Ureter (tissue), 1 donor: ENCODE measurements at places on chromosomes 5 and 9.

DNA sequence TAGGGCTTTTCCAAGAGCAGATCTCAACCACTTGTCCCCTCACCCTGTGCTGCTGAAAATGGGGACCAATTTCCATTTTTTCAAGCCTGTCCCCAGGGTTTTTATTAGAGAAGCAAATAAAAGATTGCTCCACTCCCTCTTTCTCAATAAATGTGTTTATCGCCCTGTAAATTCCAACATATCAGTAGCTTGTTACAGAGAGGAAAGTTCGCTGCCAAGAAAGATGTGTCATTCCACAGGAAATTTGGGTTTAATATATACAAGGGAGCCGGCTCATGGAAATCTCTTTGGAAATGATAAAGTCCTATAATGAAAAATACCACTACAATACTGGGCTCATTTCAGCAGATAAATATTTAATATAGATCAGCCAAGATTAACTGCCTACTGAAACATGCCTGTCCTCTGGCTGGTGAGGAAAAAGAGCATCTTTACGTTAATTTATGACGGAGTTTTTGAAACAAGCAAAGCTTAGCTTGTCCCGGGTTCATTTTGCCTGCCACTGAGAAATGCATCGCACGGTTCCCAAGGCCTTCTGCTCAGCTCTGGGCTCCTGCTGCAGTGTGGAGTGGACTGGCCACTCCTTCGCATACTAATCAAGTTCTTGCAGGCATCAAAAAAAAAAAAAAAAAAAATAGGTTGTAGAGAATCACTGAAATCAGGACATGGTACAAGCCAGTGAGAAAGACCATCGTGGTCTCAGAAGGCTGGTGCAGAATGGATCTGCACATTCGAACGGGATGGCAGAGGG, 84.5 kb downstream of the BRINP1 start:
- DNase-seq, result no peak

DNA sequence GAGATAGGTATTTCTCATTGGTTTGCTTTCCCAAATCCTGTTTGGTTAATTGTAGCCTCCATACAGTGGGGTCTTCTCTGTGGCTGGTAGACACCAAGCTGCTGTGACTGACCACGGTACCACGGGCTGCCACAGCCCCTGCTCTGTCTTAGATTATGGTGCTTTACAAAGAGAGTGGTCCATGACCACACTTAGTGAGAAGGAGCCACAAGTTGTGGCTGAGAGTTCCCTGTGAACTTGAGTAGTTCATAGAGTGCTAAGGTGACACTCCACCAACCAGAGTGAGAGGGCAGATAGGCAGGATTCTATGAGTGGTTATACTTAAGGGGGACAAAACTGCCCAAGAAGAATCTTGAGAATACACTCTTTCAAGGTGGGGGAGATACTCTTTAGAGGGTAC, 25.8 kb upstream of the ZBTB34 start:
- no peak for DNase-seq

GRCh38 chr5:158724521-158725188, 375.1 kb downstream of the EBF1 start:
- no peak for DNase-seq

DNA sequence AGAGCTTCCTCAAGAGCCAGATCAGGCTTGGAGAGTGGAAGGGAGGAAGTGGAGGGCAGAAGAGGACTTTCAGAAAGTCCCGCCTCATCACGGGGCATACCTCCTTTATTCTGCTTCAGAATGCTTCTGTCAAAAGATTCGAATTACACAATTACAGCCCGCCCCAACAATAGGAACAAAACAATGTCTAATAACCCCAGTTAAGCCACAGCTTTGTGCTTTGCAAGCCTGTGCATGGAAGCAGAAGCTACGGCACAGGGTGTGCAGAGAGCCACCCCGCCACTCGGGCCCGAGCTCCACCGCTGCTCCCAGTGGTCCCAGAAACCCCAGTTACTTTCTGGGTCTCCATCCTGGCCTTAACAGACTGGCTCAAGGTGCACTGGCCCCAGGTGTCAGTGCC, 23.5 kb downstream of the HNRNPH1 start:
- DNase-seq, result no peak

DNA sequence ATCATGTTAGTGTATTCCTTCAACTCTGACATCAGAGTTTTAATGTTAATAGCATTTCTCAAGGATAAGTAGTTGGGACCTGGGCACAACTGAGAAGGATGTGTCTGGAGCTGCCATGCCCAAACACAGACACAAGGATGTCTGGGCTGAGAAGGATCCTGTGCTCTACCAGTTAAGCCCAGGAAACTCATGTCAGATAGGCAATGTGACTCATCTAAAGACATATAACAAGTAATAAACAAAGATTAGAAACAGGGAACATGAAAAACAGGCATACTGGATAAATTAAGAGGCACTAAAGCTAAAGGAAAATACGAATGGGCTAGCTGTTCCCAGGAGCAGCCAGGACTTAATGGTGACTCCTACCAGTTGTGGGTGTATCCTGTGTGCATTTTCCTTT, 9.1 kb upstream of the EGFLAM start:
- no peak for DNase-seq

DNA sequence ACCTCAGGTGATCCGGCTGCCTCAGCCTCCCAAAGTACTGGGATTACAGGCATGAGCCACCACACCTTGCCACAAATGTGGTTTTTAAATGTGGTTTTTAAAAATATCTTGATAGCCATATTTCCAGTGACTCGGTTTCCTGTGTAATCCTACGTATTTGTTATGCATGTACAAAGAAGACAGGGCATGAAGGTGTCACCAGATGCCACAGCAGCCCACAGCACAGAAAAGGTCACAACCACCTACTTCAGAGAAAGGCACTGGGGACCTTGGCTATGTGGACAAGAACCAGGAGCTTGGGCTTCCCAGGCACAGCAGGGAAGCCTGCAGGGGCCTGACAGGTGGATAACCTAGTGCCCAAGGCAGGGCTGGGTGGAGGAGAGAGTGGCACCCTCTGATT, 38.0 kb downstream of the C9orf50 start:
- no peak for DNase-seq

GRCh38 chr5:131209506-131210150, 38.9 kb downstream of the LYRM7 start:
- DNase-seq, result no peak

- no peak for DNase-seq
Observed at GRCh38 chr9:120985819-120986222, 59.2 kb upstream of the TRAF1 start.

GRCh38 chr5:53971551-53971950, 338.8 kb downstream of the ARL15 start:
- DNase-seq, result no peak

DNA sequence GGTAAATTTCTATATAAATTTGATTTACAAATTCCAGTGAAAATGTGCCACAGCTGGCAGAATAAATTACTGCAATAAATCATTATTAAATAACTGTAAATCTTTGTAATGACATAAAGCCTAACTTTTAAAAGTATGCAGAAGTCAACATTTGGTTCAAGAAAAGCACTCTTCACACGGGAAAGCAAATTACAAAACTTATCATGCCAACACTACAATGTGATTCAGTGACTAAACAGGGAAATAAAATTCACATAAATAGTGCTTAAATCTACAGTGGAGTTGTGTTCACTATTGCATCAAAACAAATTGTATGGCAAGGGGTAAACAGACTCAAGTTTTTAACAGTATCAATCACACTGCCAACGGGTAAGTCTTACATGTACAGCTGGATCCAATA, 117.2 kb downstream of the BNC2 start:
- no peak for DNase-seq

GRCh38 chr5:28927559-28928326, 1889.4 kb upstream of the CDH9 start:
- DNase-seq, result no peak

DNA sequence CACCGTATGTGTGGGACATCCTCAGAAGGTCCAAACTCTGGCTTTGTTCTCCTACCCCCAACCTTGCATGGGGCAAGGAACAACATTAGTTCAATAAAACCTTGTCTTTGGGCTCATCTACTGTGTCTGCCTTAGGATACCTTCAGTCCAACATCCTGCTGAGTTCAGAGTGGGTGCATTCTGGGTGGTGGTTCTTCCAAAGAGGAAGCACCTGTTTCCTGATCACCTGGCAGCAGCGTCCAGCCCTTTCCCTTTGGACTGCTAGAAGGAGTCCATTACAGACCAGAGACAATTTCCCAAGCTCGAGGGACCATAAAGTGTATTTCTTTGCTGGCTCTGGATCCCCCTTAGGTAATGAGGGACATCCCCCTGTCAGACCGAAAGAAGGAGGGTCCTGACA, 154.1 kb downstream of the SEMA6A start:
- no peak for DNase-seq

GRCh38 chr5:31385774-31386537, 145.9 kb downstream of the DROSHA start:
- DNase-seq, result no peak

GRCh38 chr9:135533674-135534073, 12.3 kb upstream of the OBP2A start:
- no peak for DNase-seq

GRCh38 chr9:110984890-110985437, 53.3 kb downstream of the LPAR1 start:
- DNase-seq, result no peak

GRCh38 chr9:108673386-108673785, 182.4 kb downstream of the ACTL7B start:
- no peak for DNase-seq

GRCh38 chr5:16418471-16418922, 47.1 kb downstream of the ZNF622 start:
- DNase-seq, result no peak

DNA sequence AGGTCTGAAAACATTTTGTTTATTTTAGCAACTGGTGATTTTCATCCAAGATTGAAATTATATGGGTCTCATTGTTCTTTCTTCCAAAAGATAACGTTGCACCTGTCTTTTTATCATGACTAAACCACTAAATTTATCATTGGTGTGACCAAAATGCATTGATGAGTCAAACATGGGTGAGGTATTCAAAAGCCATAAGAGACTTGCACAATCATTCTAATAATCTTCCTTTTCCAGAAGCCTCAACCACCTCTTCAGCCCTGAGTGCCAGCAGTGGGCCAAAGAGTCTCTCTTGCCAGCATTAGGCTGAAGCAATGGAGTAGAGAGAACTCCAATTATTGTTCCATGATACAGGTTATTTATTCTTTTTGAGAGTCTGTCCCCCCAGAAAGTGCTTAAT, 198.9 kb downstream of the LURAP1L start:
- DNase-seq, result no peak

GRCh38 chr9:138119202-138120027, 241.8 kb downstream of the CACNA1B start:
- DNase-seq, result no peak

DNA sequence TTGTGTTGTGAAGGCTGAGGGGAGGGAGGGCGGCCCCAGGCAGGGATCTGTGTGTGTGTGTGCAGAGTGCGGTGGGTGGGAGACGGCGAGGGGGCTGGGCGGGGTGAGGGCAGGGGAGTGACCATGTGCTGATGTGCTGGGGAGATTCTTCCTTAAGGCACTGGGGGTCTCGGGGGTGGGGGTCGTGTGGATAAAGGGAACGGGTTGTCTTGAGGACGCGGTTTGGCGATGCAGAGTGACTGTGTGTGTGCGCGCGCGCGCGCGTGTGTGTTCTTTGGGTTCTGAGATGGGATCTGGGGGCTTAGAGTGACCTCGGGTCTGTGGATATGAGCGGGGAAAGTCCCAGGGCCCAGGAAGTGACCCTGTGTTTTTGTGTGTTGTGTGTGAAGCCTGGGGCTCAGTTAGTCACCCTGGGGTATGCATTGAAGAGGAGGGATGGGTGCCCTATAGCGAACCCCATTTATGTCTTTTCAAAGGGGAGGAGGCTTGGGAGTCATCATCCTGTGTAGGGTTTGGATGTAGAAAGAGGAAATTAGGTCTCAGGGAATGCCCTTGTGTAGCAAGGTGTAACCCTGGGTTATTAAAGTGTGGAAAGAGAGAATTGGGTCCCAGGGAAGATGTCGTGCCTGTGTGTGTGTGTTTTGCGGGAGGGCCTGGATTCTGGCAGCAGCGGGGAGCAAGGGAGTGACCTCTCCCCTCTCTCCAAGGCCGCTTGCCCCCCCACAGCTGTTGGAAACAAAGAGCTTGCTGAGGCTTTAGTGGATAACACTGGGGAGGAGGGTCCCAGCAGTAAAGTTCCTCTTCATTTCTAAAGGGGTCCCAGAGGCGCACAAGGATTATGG, 1.4 kb downstream of the TMEFF1 start:
- DNase-seq, result no peak

- no peak for DNase-seq
Observed at GRCh38 chr5:167332309-167332708, 959.1 kb upstream of the WWC1 start.

GRCh38 chr5:150758203-150758530, 650 bp downstream of the DCTN4 start:
- DNase-seq, result no peak

DNA sequence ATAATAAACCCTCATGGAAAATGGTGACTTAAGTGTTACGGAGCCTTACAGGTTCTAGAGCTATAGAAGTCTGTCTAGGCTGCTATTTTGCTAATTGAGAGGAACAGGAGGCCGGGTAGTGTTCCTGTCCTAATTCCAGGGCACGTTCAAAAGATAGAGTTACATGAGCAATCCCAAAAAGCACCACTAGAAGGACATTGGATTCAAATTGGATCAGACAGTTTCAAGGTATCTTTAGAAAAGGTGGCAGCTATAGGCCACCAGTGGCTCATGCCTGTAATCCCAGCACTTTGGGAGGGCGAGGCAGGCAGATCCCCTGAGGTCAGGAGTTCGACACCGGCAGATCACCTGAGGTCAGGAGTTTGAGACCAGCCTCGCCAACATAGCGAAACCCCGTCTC, 458.8 kb downstream of the TMEM232 start:
- DNase-seq, result no peak

DNA sequence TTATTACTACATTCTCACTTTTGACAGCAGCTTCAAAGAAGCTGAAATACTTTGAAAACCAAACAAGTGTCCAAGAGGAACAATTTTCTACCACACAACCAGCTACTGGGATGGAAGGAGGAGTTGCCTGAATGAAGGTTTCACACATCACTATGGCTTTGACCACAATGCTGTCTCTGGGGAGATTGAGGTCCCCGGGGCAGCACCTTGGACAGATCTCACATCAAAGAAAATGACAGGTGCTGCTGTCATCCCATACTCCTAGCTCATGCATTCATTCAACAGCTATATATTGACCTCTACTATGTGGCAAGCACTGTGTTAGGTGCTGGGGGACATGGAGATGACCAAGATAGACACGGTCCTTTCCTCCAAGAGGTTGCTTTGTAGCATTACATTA, 233.2 kb upstream of the RASEF start:
- DNase-seq, result no peak

GRCh38 chr5:153831973-153832372, 206.7 kb downstream of the FAM114A2 start:
- no peak for DNase-seq

GRCh38 chr5:125317536-125317995, 571.1 kb upstream of the ZNF608 start:
- no peak for DNase-seq

- DNase-seq, result peak; percentile 89
Observed at GRCh38 chr5:15008476-15008875, 136.9 kb upstream of the ANKH start.

- no peak for DNase-seq
Observed at GRCh38 chr5:64872044-64872443, 103.3 kb downstream of the CWC27 start.

GRCh38 chr9:92941861-92942260, 5.5 kb upstream of the FGD3 start:
- DNase-seq, result no peak
